Activated CD8-positive, alpha-beta memory T cell treated with anti-CD3 and anti-CD28 coated beads, Interleukin-2, amount 10 ng/mL, durations not matched to agents 7 days and 5 days (primary cell): ENCODE measurements at places on chromosomes 6 and 20.
A peak's percentile ranks its signal among the peaks of the same experiment; 100 is the strongest.

DNA sequence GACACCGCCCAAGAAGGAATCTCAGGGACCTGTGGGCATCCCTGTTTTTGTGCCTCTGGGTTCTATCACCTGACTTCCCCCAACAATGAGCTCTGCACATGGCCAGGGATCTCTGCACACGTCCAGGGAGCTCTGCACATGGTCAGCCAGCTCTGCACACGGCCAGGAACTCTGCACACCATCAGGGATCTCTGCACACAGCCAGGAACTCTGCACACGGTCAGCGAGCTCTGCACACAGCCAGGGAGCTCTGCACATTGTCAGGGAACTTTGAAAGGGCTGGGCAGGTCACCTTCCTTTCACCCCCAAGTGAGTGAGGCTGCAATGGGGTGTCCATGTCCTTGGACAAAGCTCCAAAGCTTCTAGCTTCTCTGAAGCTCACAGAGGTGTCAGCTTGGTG, 5.2 kb upstream of the SLCO4A1 start:
- DNase-seq = no peak

- DNase-seq = no peak
Observed at GRCh38 chr20:62377615-62378178, 9.2 kb upstream of the RPS21 start.

GRCh38 chr20:43507150-43508080, at the start of gene L3MBTL1:
Gene L3MBTL1 (plus strand): TSS chr20:43507697. CDS start chr20:43513504, 5,807 bp downstream.
- no peak for DNase-seq

DNA sequence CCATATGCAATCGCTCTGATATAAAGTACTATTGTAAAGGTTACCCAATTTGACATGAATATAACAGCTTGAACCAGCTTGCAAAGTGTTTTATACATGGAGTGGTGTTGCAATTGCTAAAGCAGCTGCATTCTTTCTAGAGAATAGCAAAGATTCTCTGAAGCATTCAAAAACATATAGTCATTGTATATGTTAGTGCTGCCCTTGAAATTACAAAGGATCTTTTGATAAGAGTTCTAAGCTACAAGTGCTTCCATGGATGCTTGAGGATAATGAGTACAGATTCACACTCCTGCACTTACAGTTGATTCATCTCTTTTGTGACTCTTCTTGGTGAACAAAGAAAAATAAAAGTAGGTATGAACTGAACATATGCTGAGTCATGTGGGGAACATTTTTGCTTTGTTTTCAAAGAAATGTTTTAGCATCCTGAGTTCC, 175.7 kb downstream of the ALDH8A1 start:
- no peak for DNase-seq

GRCh38 chr6:36252005-36252404, 17.9 kb upstream of the PNPLA1 start:
- DNase-seq = no peak

- no peak for DNase-seq
Observed at GRCh38 chr20:31637660-31638059, at the start of gene COX4I2. Gene COX4I2 (plus strand): TSS chr20:31637912. CDS start chr20:31639018, 1,106 bp downstream.

GRCh38 chr6:53734473-53735299, 60.1 kb upstream of the LRRC1 start:
- peak; percentile 62 for DNase-seq

GRCh38 chr6:3929281-3929798, 80.2 kb downstream of the FAM50B start:
- no peak for DNase-seq

DNA sequence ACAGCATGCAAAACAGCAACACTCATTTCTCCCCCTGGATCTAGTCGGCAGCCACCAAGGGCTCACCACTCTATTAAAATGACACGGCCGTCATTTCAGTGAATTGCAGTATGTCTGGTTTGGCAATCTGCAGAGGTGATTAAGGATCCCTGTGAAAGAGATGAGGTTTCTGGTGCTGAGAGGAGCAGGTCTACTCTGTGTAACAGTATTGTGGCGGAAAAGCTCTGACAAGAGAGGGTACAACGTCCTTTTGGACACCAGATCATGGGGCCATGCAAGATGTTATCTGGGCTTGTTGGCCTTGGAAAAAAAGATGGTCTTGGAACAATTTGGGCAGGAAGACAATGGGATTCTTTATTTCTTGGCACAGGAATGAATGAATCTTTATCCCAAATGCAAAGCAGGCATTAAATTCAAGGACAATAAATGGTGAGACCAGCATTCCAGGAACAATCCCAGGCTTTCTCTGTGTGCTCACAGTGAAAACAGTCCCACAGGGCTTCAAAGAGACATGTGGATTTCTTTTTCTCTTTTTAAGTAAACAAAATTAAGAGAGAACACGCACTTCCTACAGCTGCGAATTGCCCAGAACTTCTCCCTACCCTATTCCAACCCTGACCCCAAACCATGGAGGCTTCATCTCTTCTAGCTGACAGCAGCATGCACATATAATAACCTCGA, 33.7 kb upstream of the ADGRF1 start:
- DNase-seq = no peak

- DNase-seq = no peak
Observed at GRCh38 chr6:12621754-12622153, 94.8 kb upstream of the PHACTR1 start.

GRCh38 chr20:32070690-32071213, 18.7 kb downstream of the HCK start:
- DNase-seq = no peak

GRCh38 chr6:88864359-88865054, 98.9 kb downstream of the RNGTT start:
- DNase-seq = no peak

DNA sequence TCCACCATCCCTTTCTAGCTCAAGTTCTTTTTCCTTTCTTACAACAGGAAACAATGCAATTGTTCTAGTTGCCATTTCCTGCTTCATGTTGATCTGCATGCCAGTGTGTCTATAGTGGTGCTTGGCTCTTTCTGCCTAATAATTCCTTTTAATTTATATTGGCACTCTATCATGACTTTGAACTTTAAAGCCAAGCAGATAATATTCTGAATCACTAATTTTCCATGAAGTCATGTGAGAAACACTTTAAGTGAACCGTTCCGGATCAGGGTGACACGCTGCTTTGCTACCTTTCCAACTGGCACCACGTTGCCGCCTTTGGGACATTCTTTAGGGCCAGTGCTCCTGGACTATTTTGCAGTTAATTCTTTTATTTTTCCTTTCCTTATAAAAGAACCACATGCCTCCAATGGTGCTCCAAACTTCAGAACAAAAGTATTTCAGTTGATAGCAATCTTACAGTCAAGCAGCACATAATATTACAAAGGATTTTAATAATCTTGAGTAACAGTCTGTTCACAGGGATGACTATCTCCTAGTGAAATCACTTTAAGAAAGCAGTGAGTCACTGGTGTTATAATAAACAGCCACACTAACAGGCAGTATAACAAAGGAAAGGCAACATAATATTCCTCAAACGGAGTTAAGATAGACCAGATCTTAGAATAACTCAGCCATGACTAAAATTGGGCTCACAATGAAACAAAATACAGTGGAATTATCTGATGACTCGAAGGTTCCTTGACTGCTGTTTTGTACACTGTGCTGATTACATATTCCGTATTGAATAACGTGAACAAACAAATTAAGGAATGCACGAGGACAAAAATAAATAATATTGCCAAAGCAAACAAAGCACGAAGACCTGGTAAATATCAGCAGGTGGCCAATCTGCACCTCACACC, 19.0 kb upstream of the BLOC1S5 start:
- DNase-seq = no peak

DNA sequence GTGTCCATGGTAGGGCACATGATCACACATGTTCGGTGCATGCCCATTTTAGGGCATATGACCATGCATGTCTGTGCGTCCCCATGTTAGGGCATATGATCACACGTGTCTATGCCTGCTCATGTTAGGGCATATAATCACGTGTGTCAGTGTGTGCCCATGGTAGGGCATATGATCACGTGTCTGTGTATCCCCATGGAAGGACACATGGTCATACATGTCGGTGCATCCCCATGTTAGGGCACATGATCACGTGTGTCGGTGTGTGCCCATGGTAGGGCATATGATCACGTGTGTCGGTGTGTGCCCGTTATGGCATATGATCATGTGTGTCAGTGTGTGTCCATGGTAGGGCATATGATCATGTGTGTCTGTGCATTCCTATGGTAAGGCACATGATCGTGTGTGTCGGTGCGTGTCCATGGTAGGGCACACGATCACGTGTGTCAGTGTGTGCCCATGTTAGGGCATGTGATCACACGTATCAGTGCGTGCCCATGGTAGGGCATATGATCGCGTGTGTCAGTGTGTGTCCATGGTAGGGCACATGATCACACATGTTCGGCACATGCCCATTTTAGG, 30.6 kb downstream of the YTHDF1 start:
- DNase-seq = no peak

DNA sequence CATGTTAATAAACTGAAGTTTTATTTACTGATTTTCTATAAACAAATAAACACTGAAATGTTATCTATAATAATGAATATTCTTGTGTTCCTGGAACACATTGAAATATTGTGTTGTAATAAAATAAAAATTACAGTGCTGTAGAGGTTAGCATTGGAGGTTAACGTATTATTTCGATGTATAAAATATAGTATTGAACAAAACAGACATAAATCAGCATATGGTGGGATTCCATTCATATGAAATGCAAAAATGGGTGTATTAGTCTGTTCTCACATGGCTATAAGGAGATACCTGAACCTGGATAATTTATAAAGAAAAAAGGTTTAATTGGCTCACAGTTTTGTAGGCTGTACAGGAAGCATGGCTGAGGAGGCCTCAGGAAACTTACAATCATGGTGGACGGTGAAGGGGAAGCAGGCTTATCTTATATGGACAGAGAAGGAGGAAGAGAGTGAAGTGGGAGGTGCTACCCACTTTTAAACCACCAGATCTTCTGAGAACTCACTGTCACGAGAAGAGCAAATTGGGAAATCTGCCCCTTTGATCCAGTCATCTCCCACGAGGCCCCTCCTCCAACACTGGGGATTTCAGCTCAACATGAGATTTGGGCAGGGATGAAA, 24.6 kb upstream of the BMP6 start:
- DNase-seq = no peak

GRCh38 chr20:53934421-53935343, 135.7 kb downstream of the BCAS1 start:
- DNase-seq = no peak

- DNase-seq = no peak
Observed at GRCh38 chr6:22145823-22146677, 150.8 kb downstream of the PRL start.

DNA sequence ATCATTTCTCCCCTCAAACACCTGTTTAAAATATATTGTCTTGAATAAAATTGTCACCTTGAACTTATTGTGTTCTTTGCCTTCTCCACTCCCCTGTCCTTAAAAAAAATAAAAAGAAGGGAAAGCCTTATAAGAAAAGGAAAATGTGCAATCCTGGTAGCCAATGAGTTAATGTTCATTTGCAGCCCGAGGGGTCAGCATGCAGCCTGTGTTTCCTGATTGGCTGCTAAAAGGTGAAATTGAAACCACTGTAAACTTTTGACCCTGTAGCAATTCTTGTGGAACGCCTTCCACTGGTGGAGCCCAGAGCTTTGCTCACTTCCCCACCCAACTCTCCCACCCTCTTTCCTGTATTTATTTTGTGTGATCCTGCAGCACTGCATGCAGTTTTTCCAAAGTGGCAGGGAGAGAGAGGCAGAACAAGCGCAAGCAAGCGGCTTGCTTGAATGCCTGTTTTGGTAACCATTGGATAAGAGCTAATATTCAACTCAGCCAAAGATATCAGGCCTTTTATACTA, 74.9 kb downstream of the NCOA3 start:
- DNase-seq = no peak

GRCh38 chr20:43914311-43915210, at the start of gene TOX2:
Gene TOX2 (plus strand): TSS chr20:43914852. CDS start chr20:43914892, 40 bp downstream.
- DNase-seq = peak; percentile 51

DNA sequence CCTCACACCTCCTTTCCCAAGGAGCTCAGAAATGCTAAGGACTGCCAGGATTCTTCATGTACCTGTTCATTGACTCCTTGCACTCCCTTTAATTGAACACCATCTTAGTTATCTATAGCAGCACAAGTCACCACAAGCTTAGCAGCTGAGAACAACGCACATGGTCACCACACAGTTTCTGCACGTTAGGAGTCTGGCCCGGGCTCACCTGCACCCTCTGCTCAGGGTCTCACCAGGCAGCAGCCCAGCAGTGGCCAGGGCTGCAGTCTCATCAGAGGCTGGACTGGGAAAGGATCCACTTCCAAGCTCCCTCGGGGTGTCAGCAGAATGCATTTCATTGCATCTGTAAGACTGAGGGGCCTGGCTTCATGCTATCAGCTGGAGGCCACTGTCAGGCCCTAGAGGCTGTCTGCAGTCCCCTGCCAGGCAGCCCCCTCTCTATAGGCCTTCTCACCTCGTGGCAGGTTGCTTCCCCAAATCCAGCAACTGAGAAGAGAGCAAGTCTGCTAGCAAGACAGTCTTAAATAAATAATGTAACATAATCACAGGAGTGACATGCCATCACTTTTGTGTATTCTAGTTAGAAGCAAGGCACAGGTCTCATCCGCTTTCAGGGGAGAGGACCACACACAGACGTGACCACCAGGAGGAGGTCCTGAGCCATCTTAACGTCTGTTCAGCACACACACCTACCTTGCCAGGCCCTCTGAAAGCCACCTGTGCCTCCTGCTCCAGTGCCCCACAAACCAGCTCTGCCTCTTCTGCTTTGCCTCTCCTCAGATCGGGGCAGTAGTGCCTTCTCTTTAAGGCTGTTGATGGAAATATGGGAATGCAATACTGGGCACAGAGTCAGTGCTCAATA, 165.2 kb upstream of the CST7 start:
- no peak for DNase-seq

DNA sequence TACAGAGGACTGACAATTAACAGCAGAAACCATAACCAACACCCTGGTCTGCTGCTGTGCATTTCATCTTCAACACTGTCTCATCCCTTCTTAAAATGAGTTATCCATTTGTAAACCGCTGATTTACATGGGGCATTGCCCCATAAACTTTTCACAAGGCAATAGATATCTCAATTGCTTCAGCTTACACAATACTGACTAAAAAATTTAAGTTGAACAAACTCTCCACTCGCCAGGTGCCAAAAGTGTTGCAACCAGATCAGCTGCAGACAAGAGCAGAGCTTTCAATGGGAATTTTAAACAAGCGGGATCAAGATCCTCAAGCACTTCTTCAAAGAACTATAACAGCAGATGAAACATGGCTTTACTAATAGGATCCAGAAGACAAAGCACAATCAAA, 183.0 kb downstream of the TASP1 start:
- DNase-seq = no peak

DNA sequence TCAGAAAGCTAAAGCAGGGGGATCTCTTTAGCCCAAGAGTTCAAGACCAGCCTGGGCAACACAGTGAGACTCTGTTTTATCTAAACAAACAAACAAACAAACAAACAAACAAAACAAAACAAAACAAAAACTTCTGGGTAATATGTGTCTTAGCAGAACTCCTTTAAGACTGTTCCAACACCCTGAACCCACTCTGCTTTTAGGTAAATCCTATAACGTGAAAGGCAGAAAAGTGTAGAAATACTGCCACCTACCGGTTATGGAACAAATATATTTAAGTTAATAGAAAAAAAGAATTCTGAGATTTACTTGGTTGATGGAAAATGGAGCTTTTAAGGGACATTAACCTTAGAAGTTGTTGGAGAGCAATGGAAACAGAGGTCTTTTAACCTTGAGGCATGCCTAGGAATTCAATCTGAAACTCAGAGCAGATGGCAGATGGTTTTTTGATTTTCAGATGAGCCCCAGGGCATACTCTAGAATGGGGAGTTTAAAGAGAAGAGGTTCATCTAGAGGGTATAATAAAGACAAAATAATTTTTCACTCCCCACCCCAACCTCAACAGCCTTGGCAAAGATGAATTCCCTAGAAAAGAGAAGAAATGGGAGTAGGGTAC, 38.5 kb downstream of the SOD2 start:
- no peak for DNase-seq
